ENCODE measurements at places on chromosomes 7 and 10. TPM values are rescaled to one million over a fixed set of nuclear protein-coding genes. Genes with fewer than 3 reads are reported as not detected.
A peak's percentile ranks its signal among the peaks of the same experiment; 100 is the strongest.

The PLEKHS1 gene
- 4.9 TPM for total RNA-seq

The PHKG1 gene
- 3.9 TPM for total RNA-seq

The DCLRE1A gene
- 7.7 TPM for total RNA-seq

The ADAM22 gene
- total RNA-seq = 14.0 TPM

The GJD4 gene
- total RNA-seq = not detected

The PAX4 gene
- not detected for total RNA-seq

- no peaks in the 10 kb centered on the region for H3K36me3 ChIP-seq
- no peaks in the 10 kb centered on the region for H3K4me1 ChIP-seq
- H3K27me3 ChIP-seq = no peaks in the 10 kb centered on the region
- no peak overlapping the region for H3K27ac ChIP-seq
- no peak for DNase-seq
Measured at GRCh38 chr10:88980247-88980646, 10.4 kb upstream of the FAS start.

DNA sequence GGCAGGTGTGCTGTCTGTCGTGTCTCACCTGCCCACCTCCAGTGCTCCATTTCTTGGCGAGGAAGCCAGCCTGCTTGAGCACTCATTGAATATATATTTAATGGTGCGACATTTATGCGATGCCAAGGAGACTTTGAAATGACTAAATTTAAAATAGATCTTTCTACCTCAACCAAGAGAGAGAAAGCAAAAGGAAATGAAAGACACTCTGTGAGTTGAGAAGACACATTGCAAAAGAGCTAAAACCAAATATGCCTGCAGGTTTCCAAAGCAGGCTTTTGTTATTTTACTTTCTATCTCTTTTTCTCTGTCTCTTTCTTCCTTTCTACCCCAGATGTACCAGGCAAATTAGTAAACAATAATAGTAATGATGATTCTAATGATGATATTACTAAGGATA lies 53.6 kb upstream of the AOAH start:
- no peaks in the 10 kb centered on the region for H3K4me1 ChIP-seq
- peaks cover 31% of the 10 kb centered on the region for H3K27me3 ChIP-seq
- no peak for DNase-seq
- no peaks in the 10 kb centered on the region for H3K36me3 ChIP-seq
- no peak overlapping the region for H3K4me3 ChIP-seq

DNA sequence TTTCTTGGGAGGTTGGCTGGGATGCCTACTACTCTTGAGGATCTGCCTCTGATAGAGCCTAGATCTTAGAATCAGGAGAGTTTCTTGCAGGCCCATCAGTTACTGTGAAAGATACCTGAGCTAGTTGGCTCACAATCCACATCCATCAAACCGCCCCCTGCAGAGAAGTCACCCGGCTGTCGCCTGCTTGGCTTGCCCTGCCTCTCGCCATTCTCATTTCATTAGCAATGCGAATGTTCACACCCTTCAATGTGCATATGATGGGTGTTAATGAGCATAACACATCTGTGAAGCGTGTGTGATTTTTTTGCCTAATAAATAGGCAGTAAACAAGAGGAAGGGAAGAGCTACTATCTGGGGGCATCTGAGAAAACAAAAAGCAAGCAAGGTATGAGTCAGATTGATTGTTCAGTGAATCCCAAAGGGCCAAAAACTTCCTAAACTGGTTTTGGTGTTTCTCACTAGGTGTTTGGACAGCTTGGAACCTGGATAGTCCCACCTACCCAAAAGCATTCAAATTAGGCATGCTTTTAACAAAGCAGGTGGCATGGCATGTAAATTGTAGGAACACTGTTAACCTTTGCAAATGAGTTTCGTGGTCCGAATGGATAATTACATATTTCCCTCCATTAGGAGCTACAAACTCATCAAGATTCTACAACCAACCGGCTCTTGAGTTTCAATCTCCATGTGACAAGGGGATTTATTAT lies 272.3 kb upstream of the C7orf33 start:
- no peak overlapping the region for H3K27ac ChIP-seq
- no peaks in the 10 kb centered on the region for H3K4me1 ChIP-seq
- no peak overlapping the region for H3K4me3 ChIP-seq
- H3K36me3 ChIP-seq = no peaks in the 10 kb centered on the region

DNA sequence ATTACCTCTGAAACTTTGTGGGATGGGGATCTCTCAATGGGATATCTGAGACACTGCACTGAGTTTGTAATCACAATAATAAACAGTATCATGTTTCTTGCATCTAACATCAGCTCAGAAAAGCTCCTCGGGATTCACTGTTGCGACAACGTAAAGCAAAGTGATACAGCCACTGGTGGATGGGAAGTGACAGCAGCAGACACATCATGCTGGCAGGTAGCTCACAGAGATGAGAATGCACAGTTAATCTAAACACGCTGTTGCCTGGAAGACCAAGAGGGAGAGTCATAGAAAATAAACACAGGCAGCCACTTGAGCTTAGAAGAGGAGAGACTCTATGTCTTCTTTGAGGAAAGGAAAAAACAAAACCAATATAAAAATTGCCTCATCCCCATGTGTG lies 513.8 kb downstream of the MAGI2 start:
- no peak overlapping the region for H3K4me3 ChIP-seq
- H3K4me1 ChIP-seq = no peaks in the 10 kb centered on the region
- DNase-seq = no peak
- no peaks in the 10 kb centered on the region for H3K36me3 ChIP-seq
- no peak overlapping the region for H3K27ac ChIP-seq

GRCh38 chr10:43867113-43867512 lies 218.4 kb upstream of the ZNF32 start:
- H3K27me3 ChIP-seq = peaks cover 22% of the 10 kb centered on the region
- no peak overlapping the region for H3K27ac ChIP-seq
- no peaks in the 10 kb centered on the region for H3K36me3 ChIP-seq
- no peak for DNase-seq

- H3K27me3 ChIP-seq = 0 out of 2 replicates have a peak, but pooled peaks cover 10% of the 10 kb centered on the region
- H3K36me3 ChIP-seq = no peaks in the 10 kb centered on the region
- peak within 1 kb of the TSS; percentile 4 for H3K27ac ChIP-seq
- peaks cover 24% of the 10 kb centered on the region for H3K4me1 ChIP-seq
- DNase-seq = no peak
Measured at GRCh38 chr7:33109005-33109757, at the start of gene RP9. Gene RP9, minus strand, starts transcription at chr7:33109404. Its CDS starts 32 bp downstream, at chr7:33109372.

DNA sequence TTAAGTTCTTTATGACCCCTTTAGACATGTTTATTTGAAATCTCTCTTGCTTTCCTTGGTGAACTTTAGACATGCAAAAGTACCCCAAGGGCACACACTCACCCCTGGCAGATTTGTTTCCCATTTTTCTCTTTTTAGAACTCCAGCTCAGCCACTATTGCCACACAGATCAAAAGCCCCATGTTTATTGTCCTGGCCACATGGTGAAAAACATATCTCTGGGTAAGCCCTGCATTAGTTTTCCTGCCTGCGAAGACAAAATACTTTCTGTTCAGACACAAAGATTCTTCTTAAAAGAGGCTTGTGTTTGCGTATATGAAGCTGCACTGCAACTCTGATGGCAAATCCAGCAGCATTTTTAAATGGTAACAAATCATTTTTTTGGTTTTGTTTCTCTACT lies 200.0 kb downstream of the POLR1F start:
- no peaks in the 10 kb centered on the region for H3K27me3 ChIP-seq
- DNase-seq = no peak
- H3K4me3 ChIP-seq = no peak overlapping the region
- no peaks in the 10 kb centered on the region for H3K4me1 ChIP-seq
- no peak overlapping the region for H3K27ac ChIP-seq
- H3K36me3 ChIP-seq = no peaks in the 10 kb centered on the region

DNA sequence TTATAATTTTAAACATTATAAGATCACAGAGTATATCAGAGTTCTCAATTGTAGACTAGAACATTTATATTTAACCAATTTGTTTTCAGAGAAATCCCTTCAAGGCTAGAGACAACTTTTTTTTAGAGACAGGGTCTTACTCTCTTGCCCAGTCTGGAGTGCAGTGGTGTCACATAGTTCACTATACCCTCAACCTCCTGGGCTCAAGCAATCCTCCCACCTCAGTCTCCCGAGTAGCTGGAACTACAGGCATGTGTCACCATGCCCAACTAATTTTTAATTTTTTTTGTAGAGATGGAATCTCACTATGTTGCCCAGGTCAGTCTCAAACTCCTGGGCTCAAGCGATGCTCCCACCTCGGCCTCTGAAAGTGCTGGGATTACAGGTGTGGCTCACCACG lies 15.3 kb downstream of the UCMA start:
- H3K4me1 ChIP-seq = no peaks in the 10 kb centered on the region
- no peak overlapping the region for H3K27ac ChIP-seq
- no peaks in the 10 kb centered on the region for H3K27me3 ChIP-seq
- no peak overlapping the region for H3K4me3 ChIP-seq
- no peaks in the 10 kb centered on the region for H3K36me3 ChIP-seq

DNA sequence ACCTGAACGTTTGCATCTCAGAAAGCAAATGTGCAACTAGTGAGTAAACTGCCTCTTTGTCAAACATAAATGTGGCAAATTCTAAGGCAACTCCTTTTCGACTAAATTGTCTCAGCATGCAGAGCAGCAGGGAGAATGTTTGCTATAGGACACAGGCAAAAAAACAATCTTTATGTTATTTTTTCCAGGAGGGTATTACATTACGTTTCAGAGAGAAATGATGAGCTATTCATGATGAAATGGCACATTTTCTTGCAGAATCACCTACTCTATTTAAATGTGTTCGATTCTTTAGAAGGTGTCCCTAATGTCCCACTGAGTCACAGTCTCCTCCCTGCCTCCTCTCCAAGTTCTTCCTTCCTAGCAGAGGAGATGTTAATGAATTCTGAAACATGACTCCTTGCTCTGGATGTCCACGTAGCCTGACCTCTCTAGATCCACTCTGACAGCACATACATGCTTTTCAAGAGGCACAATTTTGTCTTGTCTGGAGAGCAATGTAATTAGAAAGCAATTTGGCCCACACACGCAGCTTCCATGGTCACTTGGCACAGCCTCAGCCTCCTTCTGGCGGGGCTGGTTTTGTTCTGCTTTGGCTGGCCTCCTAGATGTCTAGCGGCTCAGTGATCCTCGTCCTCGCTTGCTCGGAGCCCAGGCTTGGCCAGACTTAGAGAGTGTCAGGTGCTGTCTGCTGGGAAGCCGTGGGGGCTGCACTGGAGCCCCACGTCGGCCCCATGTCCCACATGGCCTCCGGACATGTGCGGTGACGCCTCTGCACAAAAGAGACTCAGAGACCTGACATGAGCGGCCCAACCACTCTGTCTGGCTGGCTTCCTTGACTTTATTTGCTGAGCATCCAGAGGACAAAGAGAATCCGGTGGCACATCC lies 125.7 kb upstream of the ZNF438 start:
- no peaks in the 10 kb centered on the region for H3K27me3 ChIP-seq
- DNase-seq = no peak

GRCh38 chr10:112966194-112966855 lies 16.3 kb downstream of the TCF7L2 start:
- DNase-seq = no peak
- no peak overlapping the region for H3K27ac ChIP-seq
- no peaks in the 10 kb centered on the region for H3K27me3 ChIP-seq
- peaks cover 14% of the 10 kb centered on the region for H3K4me1 ChIP-seq

DNA sequence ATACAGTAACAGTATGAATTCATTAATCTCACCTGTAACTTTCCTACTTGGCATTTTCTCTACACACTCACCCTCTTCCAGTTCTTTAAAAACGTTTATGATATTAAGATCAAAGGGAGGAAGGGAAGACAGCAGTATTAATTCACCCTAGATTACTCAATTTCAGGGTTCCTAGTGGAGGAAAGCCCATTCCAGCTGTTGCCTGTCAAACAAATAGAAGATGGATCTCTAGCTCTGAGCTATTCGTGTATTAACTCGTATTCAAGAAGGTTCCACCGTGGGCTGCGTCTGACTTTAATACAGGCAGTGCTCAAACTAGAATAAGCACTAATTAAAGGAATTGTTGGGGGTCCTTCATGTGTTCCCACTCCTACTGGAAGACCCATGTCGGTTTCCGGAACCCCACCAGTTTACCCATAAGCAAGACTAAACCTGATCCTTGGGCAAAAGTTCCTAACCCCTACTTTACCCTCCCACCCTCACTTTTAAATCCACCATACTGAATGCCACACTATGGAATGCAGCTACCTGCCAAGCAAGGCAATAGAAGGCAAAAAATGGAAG lies 2.1 kb downstream of the NANOS1 start:
- H3K36me3 ChIP-seq = peaks cover 5% of the 10 kb centered on the region
- H3K27ac ChIP-seq = 0 out of 2 replicates have a peak overlapping the region, but pooled peaks have one; percentile 19
- no peaks in the 10 kb centered on the region for H3K27me3 ChIP-seq
- DNase-seq = no peak
- peaks cover 21% of the 10 kb centered on the region for H3K4me1 ChIP-seq

DNA sequence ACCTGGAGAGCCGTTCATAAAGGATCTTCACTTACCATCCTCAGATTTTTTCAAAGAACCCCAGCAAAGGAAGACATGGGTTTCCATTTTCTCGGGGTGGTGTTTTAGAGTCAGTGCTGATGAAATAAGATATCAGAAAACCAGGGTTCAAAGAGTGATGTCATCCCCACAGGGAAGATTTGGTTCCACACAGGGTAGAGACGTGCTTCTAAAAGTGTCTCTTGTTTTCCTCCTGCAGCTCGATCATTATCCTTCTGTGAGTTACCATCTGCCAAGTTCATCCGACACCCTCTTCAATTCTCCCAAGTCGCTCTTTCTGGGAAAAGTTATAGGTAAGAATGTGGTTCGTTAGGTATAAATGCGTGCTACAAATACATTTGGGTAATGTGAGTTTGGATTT lies 323.8 kb upstream of the C7orf33 start:
- no peaks in the 10 kb centered on the region for H3K4me1 ChIP-seq
- H3K4me3 ChIP-seq = no peak overlapping the region
- H3K36me3 ChIP-seq = no peaks in the 10 kb centered on the region
- H3K27ac ChIP-seq = no peak overlapping the region
- DNase-seq = no peak

DNA sequence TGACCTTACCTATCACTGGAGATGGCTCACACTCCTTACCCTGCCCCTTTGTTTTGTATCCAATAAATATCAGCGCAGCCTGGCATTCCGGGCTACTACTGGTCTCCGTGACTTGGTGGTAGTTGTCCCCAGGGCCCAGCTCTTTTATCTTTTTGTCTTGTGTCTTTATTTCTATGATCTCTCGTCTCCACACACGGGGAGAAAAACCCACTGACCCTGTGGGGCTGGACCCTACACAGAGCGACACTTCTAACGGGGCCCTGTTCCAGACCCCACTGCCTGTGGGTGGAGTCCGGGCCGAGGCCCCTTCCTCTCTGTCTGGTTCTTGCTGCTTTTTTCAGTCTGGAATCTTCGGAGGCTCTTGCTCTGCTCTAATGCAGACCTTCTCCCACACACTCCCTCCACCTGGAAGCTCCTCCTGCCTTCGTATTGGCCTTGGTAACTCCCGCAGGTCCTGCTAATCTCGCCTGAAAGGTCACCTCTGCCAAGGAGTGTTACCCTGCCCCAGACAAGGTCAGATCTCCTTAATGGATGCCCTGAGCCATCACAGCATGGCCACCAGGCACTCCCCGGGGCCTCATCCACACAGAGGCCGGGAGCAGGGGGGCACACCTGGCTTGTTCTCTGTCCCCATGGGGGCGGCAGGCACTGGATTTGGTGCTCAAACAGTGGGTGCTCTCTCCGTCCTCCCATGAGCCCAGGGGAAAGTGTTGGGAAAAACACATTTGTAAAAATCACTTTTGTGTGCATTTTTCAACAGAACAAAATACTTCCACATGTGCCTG lies 531.7 kb downstream of the PTPRN2 start:
- H3K36me3 ChIP-seq = no peaks in the 10 kb centered on the region
- H3K4me1 ChIP-seq = no peaks in the 10 kb centered on the region
- no peak overlapping the region for H3K27ac ChIP-seq
